Fibroblast of skin of scalp (primary cell): ENCODE measurements at places on chromosomes 6 and 20.
A peak's percentile ranks its signal among the peaks of the same experiment; 100 is the strongest.

GRCh38 chr20:16129411-16129810, 443.8 kb downstream of the KIF16B start:
- DNase-seq = no peak

GRCh38 chr20:5031206-5031557, 29.9 kb upstream of the SLC23A2 start:
- no peak for DNase-seq

DNA sequence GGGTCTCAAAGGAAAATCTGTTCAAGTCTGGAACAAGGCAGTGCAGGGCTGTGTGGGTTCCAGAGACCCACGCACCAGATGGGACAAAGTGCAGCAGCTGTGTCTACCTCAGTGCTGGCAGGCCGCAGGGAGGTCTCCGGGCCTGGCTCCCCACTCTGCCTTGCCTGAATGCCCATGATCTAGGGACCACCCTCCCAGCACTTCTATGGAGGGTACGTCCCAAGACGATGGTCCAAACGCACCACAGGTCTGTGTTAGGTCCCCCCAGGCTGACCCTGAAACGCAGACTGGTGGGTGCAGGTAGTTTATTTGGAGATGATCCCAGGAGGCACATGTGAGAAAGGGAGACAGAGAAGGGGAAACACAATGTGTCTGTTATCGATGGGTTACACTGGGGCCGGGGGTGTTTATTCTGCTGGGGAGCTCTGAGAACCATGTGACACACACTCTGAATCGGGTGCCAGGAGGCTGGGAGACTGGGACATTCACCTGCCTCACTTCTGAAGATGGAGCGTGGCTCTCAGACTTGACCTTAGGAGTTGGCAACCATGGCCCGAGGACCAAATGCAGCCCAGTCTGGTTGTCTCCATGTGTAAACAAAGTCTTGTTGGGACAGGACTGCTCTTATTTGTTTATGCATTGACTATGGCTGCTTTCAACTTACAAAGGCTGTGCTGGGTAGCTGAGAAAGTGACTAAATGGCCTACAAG, 21.7 kb downstream of the CST9L start:
- DNase-seq = no peak

DNA sequence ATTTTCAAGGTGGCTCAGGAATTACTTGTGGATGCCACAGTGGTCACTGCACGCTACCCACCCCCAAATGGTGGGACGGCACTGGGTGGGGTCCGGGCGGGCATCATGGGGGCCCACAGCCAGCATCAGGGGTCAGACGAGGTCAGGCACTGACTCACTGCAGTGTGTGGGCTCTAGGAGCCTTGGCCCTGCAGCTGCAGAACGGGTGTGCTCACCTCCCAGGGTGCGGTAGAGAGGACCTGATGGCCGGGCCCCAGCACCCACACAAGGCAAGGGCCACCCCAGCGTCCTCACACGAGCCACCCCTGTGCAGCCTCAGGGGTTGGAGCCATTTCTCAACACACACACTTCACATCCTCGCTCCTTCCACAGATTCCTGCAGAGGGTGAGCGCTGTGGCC, 34.3 kb downstream of the KCNQ2 start:
- no peak for DNase-seq

GRCh38 chr6:26202811-26203583, 115.8 kb downstream of the HFE start:
- no peak for DNase-seq

DNA sequence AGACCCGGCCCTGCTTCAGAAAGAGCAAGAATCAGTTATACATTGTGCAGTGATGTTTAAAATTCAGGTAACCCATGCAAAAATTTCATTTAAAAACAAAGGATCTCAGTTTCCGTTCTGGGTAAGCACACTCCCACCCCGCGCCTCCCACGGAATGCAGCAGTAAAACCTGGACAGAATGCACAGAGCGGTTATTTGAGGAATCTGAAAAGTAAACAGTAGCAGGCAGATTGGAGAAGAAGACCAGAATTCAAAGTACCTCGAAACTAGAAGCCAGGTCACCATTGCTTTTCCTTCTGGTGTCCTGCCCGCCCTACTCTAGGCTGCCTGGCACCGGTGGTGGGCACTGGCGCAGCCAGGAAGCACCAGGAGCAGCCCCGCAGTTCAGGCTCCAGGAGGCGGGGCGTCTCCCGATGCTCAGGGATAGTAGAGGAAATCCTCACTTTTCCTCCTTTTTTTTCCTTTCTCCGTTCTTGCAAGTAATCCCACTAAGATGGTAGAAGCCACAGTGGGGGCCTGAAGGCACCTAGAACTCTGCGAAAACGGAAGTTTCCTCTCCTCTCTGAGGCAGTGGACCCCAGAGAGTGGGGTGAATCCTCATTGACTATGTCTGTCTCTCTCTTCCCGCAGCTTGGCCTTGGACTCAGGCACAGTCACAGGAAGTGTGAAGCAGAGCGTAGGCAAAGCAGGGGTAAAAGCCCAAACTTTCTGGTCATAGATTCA, 28.3 kb downstream of the METTL24 start:
- DNase-seq = no peak

GRCh38 chr20:21508230-21509078, 5.4 kb downstream of the NKX2-2 start:
- no peak for DNase-seq

DNA sequence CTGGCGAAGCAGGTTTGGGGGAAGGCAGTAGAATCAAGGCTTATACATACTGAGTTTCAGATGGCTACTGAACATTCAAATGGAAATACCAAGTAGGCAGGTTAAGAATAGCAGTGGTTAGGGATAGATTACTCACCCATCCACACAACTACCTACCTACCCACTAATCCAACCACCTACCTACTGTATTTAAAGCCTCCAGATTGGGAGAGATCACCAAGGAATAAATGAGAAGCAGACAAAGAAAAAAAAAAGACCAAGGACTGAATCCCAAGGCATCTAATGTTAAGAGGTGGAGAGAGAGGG, 68.3 kb upstream of the SMIM29 start:
- no peak for DNase-seq

DNA sequence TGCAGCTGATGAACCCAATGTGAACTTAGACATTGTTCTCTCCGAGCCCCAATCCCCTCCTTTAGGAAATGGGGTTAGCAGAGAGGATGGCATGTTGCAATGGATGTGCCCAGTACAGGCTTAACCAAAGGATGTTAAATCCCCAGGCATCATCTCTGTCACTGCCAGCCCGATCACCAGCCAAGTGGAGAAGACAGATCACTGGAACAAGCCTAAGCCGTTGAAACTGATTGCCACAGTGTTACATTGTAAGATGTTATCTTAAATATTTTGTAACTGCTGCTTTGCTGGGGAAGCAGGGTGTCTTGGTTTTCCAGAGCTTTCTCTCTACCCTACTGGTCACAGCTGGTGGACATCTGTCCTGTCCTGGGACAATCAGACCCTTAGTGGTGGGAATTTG, 783.4 kb upstream of the CHD6 start:
- DNase-seq = no peak

- DNase-seq = no peak
Observed at GRCh38 chr6:114471450-114471849, 128.6 kb upstream of the HS3ST5 start.

DNA sequence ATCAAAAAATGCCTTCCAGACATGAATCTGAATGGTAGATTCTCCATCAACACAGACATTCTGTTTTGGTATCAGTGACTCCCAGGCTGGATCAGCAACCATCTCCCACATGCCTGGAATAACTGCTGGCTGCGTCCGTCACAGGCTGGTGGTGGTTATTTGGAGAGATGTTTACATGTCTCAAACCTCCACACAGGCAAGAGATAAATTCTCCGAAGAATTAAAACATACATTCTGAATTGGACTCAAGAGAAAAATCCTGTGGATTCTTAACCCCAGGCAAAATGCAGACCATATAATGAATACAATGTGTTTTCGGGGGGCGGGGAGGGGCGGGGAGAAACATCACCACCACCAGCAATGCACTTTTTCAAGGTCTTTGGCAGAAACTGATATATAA, 108.2 kb downstream of the THBS2 start:
- peak; percentile 88 for DNase-seq

GRCh38 chr20:18166950-18167349, 29.3 kb downstream of the KAT14 start:
- no peak for DNase-seq

DNA sequence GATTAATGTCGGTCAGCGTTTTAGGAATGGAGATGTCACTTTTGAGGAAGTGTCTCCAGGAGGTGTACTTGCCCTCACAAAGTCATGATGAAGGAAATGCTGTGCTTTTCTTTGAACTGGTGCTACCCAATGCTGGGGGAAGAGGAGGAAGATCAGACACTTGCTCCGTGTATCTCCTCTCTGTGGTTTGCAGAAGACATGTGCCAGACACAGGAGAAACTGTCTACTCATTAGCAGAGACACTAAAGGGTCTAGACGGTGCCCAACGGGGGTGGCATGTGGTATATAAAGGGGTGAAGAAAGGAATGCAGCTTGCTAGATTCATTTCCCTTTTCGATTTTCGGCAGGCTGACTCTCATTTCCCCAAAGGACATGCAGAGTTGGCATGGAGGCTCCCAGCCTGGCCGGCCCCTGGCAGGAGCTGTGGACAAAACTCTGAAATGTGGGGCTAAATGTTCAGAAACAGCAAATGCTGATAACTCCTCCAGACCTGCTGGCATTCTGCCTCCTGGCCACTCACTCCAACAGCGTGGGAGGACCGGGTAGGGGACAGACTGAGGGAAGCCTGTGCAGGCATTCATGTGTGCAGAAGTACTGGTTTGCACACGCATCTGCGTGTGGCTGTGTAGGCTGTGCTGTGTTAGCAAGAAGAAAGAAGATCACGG, 59.6 kb upstream of the QKI start:
- DNase-seq = no peak

DNA sequence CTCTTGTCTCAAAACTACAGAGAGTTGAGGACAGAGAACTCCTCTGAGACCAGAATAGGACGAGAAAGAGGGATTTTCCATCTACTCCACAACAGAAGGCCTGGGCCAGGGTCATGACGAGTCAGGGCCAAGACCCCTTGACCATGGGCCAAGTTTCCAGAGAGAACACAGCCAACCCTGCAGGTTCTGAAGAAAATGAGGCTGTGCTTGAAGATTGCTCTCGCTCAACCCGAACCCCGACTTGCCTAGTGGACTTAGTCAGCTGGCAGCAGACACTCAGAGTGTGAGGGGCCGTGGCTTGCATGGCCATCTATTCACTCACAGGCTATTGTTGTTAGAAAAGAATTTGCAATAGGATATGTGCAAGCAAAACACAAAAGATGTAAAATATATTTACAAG, 54.5 kb downstream of the TMEM242 start:
- DNase-seq = no peak

- DNase-seq = no peak
Observed at GRCh38 chr6:169794317-169795055, 43.1 kb downstream of the ERMARD start.

GRCh38 chr6:52516269-52516668, 60.6 kb downstream of the TRAM2 start:
- no peak for DNase-seq

DNA sequence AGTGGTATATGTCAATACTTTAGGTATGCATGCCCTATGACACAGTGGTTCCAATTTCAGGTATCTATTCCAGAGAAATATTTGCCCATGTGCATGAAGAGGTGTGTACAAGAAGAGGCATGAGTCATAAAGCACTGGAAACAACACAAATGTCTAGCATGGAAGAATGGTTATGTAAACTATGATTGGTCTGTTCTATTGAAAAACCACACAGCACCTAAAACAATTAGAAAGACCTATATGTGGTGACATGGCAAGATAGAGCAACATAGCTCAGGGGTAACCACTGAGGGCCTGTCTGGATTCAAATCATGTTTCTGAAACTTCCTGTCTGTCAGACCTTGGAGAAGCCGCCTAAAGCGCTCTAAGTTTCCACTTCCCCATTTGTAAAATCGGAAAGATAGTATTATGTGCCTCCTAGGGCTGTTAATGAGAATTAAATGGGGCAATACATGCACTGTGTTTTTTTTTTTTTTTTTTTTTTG, 76.0 kb upstream of the SHLD1 start:
- no peak for DNase-seq

GRCh38 chr6:10403385-10404106, 11.3 kb downstream of the TFAP2A start:
- peak; percentile 53 for DNase-seq
